ENCODE measurements at places on chromosomes 6 and 20.
A peak's percentile ranks its signal among the peaks of the same experiment; 100 is the strongest.

GRCh38 chr6:87200469-87201175 lies 45.3 kb downstream of the ZNF292 start:
- no peak for DNase-seq

DNA sequence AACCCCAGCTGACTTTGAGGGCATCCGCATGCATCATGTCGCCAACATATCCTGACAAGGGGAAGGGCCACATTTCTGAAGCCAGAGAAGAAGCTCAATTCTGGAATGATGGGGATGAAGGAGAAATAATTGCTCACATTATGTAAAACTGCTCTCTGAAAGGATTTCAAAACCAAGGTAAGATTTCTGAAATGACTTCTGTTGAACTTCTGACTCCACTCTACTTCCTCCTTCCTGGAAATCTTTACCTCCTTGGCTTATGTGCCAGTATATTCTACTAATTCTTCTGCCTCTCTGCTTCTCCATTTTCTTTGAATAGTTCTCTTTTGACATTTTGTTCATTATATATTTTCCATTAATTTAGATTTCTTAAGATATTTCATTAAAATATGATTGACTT lies 31.9 kb downstream of the HLA-DPB1 start:
- DNase-seq = no peak

DNA sequence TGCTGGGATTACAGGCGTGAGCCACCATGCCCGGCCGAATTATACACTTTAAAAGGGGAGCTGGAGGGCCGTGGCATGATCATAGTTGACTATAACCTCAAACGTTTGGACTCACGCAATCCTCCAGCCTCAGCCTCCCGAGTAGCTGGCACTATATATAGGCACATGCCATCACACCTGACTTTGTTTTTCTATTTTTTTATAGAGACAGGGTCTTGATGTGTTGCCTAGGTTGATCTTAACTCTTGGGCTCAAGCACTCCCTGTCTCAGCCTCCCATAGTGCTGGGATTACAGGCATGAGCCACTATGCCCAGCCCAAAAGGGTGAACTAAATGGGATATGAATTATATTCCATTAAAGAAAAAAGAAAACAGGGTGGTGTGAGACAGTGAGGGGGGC lies 7.8 kb downstream of the PTGIS start:
- DNase-seq = no peak

DNA sequence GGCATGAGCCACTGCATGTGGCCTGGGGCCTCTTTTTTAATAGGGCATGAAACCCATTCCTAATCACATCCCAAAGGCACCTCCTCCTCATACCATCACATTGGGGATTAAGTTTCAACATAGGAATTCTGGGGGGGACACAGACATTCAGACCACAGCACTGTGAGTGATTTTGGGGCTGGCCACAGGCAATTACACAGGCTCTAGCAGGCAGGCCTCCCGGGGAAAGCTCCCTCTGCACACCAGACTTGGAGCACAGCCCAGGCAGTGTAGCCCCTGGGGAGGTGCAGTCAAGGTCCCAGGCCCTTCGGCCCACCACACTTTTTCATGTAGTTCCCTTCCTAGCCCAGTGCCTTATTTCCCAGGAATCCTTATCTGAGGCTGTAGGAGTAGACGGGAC lies 5.5 kb downstream of the SFT2D1 start:
- no peak for DNase-seq

GRCh38 chr20:50932691-50933280 lies 1.5 kb upstream of the ADNP start:
- DNase-seq = no peak

GRCh38 chr6:108948181-108948661 lies 100.0 kb downstream of the ARMC2 start:
- DNase-seq = no peak

DNA sequence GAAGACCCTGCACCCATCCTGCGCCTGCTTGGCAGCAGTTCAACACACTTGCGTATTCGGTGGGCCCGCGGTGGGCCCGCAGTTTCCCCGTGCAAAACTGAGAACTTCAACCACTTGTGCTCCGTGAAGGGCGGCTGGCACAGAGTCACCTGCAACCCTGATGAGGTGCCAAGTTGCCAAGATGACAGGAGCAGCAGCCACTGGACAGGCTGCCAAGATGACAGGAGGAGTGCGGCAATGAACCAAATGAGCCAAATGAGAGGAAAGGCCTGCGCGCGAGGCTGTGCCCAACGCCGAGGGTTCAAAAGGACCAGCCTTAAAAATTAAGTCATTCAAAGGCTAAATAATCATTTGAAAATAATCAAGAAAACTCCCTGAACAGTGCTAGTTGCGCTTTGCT lies 20.1 kb downstream of the DIDO1 start:
- no peak for DNase-seq

DNA sequence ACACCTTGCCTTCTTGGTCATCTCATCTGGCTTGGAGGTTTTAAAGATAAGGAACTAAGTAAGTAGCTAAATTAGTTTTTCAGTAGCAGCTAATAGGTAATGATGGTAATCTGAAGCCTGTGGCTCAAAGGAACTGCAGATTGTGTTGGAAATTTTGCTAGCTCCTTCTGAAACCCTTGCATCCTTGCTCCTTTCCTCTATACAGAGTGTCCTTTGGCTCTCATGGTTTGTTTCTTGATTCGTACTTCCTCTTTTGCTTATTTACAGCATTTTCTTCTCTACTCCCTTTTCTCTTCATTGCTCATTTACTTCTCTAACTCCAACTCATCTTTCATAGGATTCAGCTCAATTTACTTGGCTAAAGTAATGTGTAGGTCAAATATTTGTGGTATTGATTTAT lies 19.0 kb downstream of the LRRC1 start:
- DNase-seq = no peak

- no peak for DNase-seq
Measured at GRCh38 chr6:77466451-77467437, 3.5 kb upstream of the HTR1B start.

DNA sequence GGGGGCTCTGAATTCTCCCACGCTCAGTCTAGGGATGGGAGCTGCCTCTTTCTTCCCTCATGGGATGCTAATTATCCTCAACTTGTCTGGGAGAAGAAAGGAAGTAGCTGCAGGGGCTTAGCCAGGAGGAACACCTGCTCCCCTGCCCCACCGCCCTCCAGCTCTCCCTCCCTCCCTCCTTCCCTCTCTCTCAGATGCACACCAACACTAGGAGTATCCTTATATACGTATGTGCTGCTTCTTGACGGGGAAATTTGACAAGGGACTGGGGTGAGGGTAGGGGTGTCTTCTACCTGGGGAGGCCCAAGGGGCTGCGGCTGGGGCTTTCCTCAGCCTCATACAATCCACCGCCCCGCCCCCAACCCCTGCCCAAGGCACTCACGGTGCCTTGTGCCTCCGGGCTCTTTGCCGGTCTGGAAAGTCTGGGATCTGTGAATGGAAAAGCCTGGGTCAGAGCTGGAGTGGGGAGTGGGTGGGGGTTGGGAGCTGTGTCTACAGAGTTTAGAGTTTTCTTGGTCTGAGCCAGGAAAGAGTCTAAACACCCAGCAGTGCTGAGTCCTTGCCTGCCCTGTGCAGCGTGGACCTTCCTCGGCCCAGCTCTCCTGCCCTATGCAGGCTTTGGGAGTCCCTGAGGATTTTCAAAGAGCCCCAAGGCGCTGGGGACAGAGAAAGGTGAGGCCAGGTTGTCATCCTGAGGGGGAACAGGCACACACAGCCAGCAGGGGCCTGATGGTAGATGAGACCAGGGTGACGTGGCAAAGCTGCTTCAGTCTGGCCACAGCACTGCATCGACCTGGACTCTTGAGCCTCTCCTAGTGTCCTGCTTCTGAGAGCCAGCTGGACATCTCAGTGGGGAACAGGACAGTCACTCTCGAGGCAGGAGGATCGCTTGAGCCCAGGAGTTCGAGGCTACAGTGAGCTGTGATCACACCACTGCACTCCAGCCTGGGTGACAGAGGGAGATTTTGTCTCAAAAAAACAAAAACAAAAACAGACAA lies 29.3 kb upstream of the EMILIN3 start:
- no peak for DNase-seq

- peak; percentile 36 for DNase-seq
Measured at GRCh38 chr20:478949-479429, 16.7 kb upstream of the TBC1D20 start.

DNA sequence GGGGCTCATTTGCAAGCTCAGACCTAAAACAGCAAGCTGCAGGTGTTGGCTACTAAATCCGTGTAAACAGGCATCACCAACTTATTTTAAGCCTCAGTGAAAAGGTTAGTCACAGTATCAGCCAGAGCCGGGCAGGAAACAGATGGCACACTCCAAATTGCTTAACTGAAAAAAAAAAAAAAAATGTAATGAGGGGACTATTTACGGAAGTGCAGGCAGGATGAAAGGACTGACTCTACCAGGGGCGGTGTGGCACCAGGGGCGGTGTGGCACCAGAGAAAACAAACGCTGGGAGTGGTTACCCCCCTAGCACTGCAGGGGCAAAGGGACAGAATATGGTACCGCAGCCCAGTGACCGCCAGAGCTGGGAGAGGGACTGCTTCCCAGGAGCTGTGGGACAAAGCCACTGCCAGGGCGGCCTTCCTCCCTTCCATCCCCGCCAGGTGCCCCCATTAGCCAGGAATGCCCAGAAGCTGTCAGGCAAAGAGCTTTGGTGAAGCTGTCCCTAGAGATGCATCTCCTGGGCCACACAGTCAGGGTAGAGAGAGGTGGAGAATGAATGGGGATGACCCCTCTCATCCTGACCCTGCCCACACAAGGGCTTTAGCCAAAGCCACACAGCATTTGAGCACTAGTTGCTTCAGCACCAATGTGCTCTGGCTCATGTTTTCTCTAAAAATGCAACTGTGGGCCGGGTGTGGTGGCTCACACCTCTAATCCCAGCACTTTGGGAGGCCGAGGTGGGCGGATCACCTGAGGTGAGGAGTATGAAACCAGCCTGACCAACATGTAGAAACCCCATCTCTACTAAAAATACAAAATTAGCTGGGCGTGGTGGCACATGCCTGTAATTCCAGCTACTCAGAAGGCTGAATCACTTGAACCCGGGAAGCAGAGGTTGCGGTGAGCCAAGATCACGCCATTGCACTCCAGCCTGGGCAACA lies 39.6 kb upstream of the GFOD1 start:
- no peak for DNase-seq

- DNase-seq = no peak
Measured at GRCh38 chr20:38001981-38002380, 31.3 kb downstream of the TTI1 start.

GRCh38 chr6:150881911-150882481 lies 16.5 kb downstream of the MTHFD1L start:
- DNase-seq = peak; percentile 75

DNA sequence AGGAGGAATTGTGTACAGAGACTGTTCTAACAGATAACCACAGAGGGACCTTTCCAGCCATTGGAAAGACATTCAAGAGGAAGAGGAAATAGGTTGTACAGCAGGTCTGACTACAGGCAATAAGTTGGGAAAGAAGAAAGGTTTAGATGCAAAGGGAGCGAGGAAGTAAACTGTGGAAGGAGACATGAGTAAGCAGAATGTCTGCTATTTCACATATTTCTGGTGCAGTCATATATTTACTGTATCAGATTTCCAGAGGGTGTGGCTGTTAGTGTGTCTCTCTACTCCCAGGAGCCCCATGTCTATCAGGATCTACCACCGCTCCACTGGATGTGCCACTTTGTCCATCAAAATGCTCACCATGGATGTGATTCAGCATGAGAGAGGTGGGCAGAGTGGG lies 25.9 kb downstream of the MRS2 start:
- no peak for DNase-seq

- DNase-seq = no peak
Measured at GRCh38 chr6:154815938-154816820, 83.0 kb downstream of the SCAF8 start.

DNA sequence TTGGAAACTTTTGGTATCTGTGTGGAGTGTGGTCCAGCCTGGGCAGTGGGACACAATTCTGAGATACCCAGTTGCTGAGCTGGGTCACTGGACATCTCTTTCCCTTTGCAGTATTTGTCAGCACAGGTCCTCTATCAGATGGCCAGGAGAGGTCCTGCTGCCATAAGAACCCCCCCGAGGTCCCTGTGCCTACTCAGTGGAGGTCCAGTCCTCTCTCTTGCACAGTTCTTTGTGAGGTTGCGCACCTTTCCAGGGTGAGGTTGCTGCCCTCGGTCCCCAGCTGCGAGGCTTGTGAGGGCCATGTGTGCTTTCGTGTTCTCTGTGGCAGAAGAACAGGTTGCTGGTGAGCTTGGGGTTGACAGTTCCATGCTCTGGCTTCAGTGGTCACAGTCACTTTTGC lies 320.6 kb downstream of the QKI start:
- DNase-seq = no peak

DNA sequence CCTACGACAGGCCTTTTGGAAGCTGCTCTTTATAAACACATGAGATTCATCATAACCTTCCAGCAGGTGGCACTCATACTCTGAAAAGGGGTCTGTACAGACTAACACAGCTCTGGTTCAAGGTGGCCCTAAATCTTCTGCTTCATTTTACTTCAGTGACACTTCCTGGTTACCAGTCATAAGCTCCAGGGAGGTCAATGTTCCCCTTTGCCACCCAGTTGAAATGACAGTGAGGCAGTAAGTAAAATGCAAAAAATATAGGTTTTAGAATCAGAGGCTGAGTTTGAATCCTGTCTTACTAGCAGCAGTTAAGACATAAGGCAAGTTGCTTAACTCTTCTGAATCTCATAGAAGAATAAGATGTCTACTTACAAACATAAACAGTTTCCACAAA lies 132.8 kb downstream of the CDK19 start:
- peak; percentile 47 for DNase-seq

DNA sequence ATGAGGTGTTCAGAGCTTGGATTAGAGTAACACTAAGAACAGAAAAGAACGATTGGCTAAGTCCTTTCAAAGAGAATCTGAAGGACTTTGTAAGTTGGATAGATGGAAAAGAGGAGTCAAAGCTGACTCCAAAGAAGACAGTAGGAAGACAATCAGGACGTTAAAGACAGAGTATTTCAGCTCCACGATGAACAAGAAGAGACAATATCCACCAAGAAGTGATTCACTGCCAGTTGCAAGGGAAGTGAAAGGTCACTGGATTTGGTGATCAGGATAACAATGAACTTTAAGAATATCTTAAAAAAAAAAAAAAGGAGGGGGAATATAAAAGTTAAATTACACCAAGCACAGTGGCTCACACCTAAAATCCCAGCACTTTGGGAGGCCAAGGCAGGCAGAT lies 17.9 kb downstream of the REPS1 start:
- DNase-seq = no peak

DNA sequence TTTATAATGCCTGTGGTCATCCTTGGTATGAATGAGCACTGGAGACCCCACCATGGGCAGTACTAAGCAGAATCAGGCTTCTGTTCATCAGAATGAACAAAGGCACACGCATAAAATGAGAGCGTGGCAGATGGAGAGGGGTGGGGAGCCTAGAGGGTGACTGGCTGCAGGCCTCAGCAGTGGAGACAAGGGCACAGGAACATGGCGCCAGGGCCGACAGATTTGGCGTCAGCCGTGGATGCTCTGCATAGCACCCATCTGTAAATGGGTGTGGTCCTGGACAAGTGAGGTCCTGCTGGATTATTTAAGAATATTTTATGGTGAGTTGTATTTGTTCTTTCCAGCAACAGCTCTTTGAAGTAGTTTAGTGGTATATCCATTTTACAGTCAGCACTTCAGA lies 33.1 kb downstream of the E2F3 start:
- no peak for DNase-seq

- no peak for DNase-seq
Measured at GRCh38 chr6:142821164-142821716, 123.7 kb downstream of the HIVEP2 start.
